ENCODE measurements at places on chromosomes 13 and 19.

- DNase-seq = no peak
These were observed 276.3 kb upstream of the PRR20A start for GRCh38 chr13:56864451-56864850.

- peak; percentile 86 for DNase-seq
These were observed 24.2 kb downstream of the PPP1R37 start for GRCh38 chr19:45117167-45117594.

- DNase-seq = peak; percentile 50
These were observed 12.3 kb downstream of the RBM26 start for GRCh38 chr13:79393564-79394249.

DNA sequence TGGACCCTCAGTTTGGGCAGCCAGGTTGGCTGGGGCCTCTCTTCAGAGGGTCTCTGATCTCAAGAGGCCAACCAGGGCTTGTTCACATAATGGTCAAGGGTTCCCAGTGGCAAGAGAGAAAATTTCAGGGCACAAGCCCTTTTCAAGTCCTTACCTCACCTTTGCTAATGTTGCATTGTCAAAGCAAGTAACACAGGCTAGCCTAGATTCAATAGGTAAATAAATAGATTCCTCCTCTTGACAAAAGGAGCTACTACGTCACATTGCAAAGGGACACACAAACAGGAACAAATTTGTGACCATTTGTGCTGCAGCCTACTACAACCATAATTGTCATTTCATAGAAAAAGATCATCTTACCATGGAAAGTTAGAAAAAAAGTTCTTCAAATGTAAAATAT lies 33.9 kb upstream of the FRY start:
- no peak for DNase-seq

DNA sequence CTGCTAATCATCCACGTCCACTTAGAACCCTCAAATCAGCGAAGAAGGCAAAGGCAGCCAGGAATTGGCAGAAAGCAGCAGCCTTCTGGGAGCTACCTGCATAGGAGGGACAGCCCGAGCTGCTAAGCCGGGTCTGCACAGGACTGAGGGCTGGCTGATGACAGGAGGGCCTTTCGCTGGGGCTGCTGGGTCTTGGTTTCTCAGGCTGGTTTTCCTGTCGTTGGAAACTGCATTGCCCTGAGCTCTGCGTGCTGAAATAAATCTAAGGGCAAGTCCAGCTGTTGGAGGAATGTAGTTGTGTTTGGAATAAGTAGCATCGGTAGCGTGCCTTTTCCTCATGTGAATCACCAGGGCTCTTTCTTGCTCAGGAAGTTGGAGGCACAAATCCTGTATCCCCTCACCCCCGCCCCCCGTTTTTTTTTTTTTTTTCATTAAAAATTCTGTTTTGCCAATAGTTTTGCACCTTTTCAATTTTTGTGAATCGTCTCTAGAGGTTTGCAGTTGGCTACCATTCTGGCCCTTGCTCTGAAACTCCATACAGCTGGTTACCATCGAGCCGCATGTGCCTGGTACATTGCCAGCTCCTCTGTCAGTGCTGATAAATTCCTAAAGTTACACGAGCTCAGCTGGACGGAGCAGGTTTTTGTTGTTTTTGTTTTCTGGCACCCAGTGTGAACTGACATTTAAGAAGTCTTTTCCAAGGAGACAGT lies 193.9 kb upstream of the RNF113B start:
- no peak for DNase-seq

- no peak for DNase-seq
These were observed 244.7 kb downstream of the COL4A1 start for GRCh38 chr13:110062077-110062776.

Measured in activated T-cell treated with anti-CD3 and anti-CD28 coated beads, Interleukin-2, amount 50 U/mL, for 48 hours (primary cell).